Fibroblast of skin of back (primary cell): ENCODE measurements at places on chromosomes 12 and 14.
A peak's percentile ranks its signal among the peaks of the same experiment; 100 is the strongest.

GRCh38 chr12:100166232-100166631, 23.6 kb upstream of the BLTP3B start:
- no peak for DNase-seq

DNA sequence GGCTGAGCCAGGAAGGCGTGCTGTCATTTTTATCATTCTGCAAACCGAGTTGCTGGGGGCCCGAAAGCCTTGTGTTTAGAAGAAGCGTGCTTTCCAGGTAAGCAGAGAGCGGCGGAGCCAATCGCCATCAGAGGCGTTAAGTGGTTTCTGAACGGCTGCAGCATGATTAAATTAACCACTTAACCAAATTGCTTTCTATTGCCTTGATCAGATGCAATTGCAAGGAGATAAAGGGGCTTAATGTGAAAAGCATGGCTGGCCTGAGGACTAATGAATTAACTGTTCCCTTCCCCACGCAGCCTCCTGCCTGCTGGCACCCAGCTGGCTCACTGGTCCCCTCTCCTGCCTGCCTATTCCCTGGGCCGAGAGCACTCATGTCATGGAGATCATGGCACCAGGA, 36.6 kb upstream of the CHGA start:
- DNase-seq = no peak

- peak; percentile 9 for DNase-seq
These were observed 23.8 kb downstream of the ZNF891 start for GRCh38 chr12:133106253-133106652.

- peak; percentile 5 for DNase-seq
These were observed 124.8 kb upstream of the WSCD2 start for GRCh38 chr12:108004319-108004718.
